NCI-H446 (cell line): ENCODE measurements at places on chromosomes 13 and 19.

DNA sequence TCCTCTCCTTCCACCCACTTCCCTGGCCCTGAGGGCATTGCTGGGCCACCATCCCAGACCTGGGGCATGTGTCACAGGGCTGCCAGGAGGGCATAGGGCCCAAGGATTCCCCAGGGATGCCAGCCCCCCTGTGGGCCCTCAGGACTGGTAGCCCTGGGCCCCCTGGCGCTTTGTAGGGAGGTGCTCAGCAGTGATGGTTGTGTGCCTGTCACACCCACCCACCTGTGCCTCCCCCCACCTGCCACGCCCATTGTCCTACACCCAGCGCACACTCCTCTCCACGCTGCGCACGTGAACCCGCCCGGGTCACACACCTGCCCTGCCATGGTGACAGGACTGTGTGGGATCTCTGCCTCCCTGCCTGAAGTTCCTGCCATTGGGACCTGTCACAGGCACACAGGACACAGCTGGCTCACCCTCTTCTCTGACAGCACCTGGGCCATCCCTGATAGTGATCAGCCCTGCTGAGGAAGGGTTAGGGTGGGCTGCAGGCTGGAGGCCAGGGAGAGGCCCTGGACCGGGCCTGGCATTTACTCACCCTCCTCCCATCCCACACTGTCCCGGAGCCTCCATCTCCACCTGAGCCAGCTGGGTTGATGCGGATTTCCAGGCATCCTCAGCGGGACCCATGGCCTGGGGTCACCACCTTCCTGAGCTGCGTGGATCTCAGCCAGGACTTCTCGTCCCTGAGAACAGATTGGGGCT is 23.9 kb downstream of the WTIP start:
- DNase-seq: no peak

DNA sequence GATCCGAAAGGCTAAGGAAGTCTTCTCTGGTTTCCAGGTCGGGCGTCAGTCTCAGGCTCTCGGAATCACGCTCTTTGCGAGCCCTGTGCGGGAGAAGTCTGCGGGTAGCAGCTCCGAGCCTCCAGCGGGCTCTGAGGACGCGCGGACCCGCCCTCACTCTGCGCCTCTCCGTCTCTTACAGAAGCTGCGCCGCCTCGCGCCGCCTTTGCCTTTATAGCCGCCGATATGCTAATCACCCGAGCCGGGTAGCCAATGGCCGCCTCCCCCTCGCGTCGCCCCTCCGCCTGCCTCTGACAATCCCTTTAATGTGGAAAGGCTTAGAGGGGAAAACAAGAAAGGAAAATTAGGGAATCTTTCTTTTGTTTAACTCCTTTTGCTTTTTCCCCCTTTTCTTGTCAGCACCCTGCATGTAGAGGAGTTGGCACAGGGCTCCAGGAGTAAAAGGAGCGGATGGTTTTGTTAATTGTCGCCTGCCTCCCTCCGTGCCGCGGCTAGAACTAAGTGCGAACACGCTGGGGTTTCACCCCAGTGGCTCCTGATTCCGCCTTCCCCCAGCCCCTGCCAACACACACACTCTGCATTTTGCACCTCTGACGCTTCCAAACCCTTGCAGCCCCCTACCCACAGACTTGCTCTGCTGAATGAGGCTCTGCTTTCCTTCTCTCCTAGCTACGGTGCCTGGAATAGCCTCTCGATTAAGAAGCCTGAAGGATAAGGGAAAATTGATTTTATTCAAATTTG is at the start of gene PCDH8:
Gene PCDH8 (minus strand): TSS at position 186 of the 741 bp plus-strand sequence. CDS start 204 bp downstream, outside the sequence.
- DNase-seq: peak; percentile 89

DNA sequence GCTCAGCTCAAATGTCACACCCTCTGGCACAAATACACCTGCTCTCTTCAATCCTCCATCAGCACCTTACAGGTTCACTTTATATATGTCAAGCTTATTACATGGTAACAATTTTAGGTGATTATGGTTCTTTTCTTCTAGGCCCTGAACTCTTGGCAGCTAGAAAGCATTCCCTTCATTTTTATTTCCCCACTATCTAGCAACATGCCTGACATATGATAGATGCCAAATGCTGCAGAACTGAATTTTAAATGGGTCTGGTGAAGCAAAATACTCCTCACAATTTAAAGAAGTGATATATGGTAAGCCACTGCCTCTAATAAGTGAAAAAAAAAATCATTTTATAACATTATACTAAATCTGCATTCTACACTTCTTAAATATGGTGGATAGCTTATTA is 95.2 kb downstream of the USP12 start:
- DNase-seq: no peak

- DNase-seq: peak; percentile 12
These were observed 3.6 kb upstream of the KCNN4 start for GRCh38 chr19:43784241-43784980.

DNA sequence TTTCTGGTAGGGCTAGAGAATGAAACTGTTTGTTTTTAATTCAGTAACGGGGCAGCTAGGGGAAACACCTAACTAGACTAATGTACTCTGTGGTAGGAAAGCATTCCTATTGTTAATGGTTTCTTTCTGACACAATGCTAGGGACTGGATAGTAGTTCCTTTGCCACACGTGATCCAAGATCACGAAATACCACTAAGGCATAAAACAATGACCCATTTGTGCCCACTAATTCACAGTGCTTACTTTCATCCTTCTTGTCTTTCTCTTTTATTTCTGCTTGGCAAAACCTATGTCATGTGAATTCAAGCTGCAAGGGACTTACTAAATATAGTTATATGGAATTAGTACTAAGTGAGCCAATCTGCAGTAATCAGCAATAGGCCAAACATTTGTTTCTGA is 834.1 kb upstream of the SLITRK6 start:
- DNase-seq: no peak
